C1 segment of cervical spinal cord (tissue), 14 donors: ENCODE measurements at places on chromosomes 5 and 9.

DNA sequence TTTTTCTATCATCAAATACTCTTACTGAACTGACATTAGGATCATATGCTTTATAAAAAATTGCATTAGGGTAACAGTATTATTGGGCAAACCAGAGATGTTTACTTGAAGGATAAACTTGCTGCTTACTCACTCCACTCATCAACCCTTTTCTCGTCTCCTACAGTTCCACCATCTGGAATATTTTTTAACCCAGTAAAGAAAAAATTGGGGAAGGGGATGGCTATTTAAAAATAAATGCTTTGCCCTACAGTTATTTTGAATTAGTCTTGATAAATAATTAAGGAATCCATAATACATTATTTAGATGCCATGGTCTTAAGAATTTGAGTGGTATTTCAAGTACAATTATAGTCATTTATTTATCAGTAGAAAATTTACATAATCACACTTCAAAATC lies 225.8 kb downstream of the MEF2C start:
- DNase-seq = no peak

DNA sequence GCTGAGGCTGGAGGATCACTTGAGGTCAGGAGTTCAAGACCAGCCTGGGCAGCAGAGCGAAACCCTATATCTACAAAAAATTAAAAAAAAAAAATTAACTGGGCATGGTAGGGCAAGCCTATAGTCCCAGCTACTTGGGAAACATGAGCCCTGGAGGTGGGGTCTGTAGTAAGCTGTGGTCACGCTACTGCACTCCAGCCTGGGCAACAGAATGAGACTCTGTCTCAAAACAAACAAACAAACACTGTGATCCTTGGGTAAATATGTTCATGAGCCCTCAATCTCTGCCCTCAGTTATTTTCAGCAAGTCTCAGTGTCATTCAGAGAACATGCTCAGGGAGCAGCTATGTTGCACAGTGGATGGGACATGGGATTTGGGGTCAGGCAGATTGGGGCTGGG lies 76.2 kb downstream of the PTTG1 start:
- no peak for DNase-seq

- no peak for DNase-seq
Measured at GRCh38 chr5:177169271-177169670, 35.7 kb downstream of the NSD1 start.

DNA sequence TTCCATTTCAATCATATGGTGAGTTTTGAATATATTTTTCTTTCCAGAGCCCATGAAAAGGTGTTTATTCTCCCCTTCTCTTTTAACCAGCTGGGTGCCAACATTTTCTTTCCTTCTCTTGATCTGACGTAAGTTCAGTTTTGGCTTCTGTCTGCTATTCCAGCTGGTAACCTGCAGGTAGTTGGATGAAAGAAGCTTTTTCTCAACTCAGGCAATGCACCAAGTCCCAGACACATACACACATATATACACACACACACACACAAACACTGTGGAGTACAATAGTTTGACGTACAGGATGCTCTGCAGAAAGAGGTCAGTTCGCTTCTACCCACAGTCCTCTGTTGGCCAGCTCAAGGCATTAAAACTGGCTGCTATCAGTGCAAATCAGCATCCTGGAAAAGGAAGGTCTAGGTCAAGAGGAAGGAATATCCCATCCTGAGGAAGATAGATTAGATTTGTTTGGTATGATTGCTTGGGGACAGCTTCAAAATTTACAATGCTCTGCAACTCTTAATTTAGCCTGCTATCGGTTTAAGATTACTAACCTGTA lies 214.3 kb upstream of the SEMA6A start:
- no peak for DNase-seq

GRCh38 chr5:160071916-160072315 lies 47.3 kb downstream of the PWWP2A start:
- DNase-seq = no peak

DNA sequence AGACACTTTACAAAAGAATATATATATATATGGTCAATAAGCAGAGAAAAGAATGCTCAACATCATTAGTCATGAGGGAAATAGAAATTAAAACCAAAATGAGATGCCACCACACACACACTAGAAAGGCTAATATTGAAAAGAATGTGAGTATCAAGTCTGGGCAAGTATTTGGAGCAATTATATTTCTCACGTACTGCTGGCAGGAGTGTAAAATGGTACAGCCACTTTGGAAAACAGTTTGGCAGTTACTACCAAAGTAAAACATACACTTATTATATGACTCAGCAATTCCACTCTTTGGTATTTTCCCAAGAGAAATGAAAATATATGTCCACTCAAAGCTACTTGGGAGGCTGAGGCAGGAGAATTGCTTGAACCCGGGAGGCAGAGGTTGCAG lies 29.8 kb downstream of the NEUROG1 start:
- DNase-seq = no peak

DNA sequence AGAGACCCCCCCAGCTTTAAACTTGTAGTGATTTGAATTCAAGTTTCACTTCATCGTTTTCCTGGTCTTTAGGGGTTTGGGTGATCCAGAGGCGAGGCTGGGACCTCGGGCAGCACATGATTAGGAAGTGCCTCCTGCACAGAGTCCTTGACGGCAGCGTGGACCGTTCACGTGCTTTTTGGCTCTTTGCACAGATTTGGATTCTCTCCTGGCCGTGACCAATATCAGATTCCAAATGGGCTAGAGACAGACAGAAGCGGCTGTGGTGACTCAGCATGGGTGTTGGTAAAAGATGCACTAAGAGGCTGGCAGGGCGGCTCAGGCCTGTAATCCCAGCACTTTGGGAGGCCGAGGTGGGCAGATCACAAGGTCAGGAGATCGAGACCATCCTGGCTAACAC lies 117.2 kb upstream of the CACNA1B start:
- DNase-seq = no peak

GRCh38 chr5:75671506-75671905 lies 45.7 kb downstream of the POC5 start:
- no peak for DNase-seq

- DNase-seq = no peak
Measured at GRCh38 chr5:84685121-84685894, 300.6 kb upstream of the EDIL3 start.

DNA sequence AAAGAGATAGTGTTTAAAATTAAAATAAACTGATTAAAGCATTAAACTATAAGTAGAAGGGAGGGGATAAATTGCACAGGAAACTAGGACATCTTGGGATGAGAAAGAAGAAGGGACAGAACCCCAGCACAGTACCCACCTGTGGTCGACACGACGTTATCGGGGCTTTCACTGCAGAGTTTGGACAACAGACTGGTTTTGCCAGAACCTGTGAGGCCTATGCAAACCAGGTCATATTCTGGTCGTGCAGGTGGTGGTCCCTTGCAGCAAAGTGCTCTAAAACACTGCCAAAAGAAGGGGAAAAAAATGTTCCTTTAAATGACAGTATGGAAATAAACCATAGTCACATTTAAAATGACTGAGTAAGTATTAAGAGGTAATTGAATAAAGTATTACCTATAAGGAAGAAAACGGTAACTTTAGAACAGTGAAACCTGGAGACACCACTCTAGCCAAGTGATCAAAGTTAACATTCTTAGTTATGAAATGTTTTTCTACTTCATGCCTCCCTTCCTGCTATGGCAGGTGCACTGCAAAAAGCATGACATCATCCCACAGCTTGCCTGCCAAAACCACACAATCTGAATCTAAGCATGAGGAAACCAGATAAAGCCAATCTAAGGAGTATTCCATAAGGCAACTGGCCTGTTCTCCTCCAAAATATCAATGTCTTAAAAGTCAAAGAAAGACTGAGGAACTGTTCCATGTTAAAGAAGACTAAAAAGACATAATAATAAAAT lies 138.6 kb downstream of the ARL15 start:
- DNase-seq = no peak

DNA sequence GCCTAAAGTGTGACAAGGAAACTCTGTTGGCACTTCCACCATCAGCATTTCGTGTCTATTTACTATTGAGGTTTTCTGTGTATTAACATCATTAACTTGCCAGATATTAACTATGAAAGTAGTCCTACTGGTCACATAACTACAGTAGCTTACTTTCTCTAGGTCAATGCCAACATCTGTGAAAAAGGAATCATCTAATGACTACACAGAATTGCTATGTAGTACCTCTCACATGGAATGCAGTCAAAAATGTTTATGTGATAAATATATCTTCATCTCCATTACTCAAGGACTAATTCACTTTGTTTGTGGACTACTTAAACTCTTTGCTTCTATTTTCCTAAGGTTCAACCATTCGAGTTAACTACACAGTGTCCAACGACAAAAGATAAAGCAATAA lies 2.1 kb downstream of the SCAI start:
- DNase-seq = no peak

DNA sequence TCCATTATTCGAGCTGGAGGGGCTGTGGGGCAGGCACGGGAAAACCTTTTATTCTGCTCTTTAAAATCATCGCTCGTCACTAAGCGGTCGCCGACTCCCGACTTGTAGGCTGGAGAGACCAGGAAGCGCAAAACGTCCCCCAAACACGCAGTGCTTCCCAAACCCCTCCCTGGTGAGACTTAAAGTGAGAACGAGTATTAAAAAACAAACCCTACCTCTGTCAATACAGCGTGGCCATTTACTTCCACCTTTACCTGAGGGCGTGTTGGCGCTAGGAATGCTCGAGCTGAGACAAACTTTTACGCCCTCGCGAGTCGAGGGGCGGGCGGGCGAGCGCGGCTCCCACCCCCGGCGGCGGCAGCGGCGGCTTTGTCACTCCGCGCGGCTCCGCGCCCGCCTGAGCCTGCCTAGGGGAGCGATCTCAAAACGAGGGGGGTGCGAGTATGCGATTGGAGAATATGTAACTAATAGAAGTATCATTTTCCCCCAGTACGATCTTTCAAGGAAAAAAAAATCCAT lies at the start of gene NR2F1-AS1:
TSS of gene NR2F1-AS1 (minus strand) at position 293 of the 519 bp plus-strand sequence.
- DNase-seq = no peak

DNA sequence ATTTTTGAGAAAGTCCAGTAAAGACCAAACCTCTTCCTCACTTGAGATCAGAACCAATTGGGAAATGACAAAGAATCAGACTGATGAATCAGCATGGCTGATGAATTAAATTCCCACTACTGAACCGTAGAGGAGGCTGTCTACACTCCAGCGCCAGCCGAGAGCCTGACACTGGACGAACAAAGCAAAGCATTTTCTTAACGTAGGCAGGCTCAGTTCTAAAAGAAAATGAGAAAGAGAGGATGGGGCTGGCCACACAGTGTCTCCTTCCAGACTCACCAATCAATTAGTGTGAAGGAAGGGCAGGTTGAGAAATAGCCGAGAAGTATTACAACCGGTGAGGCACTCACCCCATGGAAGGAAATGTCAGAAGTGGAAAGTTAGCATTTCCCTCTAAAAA lies 49.4 kb downstream of the ITGA1 start:
- DNase-seq = no peak

GRCh38 chr5:148406406-148406805 lies 22.6 kb downstream of the FBXO38 start:
- no peak for DNase-seq

DNA sequence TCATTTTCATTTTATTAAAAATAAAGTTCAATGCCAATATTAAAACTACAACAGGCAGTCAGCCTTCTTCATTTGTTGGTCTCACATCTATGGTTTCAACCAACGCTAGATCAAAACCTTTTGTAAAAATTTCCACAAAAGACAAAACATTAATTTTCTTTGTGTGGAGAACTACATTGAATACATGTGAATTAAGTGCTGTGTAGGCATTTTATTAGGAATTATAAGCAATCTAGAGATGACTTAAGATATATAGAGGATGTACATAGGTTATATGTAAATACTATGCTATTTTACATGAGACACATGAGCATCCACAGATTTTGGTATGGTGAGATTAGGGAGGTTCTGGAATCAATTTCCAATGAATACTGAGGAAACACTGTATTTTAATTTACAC lies 94.2 kb downstream of the CYLC2 start:
- DNase-seq = no peak

DNA sequence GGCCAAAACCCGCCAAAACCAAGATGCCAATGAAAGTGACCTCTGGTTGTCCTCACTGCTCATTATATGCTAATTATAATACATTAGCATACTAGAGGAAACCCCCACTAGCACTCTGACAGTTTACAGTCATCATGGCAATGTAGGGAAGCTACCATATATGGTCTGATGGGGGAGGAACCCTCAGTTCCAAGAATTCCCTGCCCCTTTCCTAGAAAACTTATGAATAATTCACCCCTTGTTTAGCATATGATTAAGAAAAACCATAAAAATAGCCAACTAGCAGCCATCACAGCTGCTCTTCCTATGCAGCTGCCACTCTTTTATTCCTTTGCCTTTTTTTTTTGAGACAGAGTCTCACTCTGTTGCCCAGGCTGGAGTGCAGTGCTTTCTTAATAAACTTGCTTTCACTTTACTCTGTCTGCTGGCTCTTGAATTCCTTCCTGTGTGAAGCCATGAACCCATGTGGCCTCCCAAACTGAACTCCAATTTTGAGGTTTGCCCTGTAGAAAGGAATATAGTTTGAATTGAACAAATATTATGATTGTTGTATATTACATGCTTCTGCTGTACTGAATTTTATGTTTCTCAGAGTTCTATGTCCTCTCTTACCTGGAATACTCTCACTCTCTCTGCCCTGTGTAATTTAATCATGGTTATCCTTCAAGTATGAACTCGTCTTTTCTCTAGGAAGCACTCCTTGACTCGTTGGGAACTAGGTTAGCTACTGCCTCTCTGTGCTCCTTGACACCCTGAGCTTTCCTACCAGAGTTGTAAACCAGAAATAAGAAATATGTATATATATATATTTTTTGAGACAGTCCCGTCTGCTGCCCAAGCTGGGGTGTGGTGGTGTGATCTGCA lies 59.8 kb downstream of the KIAA1958 start:
- no peak for DNase-seq

GRCh38 chr5:71783891-71784290 lies 64.8 kb downstream of the CARTPT start:
- no peak for DNase-seq

DNA sequence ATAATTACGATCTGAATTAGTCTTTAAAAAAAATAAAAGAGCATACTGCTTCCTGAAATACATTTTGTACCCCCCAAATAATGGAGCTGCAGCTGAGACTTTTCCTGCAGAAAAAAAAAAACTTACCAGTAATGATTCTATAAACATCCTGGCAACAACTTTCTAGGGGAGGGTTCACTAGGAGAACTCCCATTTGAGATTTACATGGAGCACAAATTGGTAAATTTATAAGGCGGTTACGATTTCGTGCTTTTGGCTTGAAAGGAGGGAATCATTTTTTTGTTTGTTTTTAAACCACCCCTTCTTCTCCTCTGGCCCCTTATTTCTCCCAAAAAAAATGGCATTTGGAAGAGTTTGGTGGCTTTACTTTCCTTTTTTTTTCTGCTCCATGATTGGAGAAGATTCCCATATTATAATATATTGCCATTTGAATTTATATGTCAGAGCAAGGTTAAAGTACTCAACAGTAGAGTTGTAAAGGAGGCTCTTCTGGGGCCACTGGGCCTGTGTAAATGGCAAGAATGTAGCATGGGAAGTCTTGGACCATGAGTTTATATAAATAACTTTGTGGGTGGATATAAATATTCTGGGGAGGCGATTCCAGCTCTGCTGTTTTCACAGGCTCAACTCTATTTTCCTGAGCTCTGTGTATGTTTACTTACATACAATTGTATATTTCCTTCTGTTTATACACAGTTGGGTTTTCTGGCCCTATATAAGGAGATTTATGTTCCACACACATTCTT lies 159.9 kb downstream of the CSNK1G3 start:
- DNase-seq = no peak

GRCh38 chr5:11477786-11478185 lies 426.5 kb downstream of the CTNND2 start:
- DNase-seq = no peak

GRCh38 chr9:137035937-137036336 lies 4.0 kb upstream of the FUT7 start:
- DNase-seq = no peak

- DNase-seq = no peak
Measured at GRCh38 chr9:76732341-76732958, 31.8 kb upstream of the PCA3 start.
